H7 (cell line): ENCODE measurements at places on chromosomes 6 and 20. TPM values are rescaled to one million over a fixed set of nuclear protein-coding genes. Genes with fewer than 3 reads are reported as not detected.

Gene ANKRD66
- not detected in 2 replicates for total RNA-seq

Gene TOMM6
- total RNA-seq = 81.3 and 84.2 TPM in 2 replicates

Gene AKAP7
- 3.9 and 7.4 TPM in 2 replicates for total RNA-seq

Gene C4B
- 1.1 and 1.9 TPM in 2 replicates for total RNA-seq

Gene PTCRA
- not detected in 2 replicates for total RNA-seq

Gene BHLHE23
- 2.1 TPM in 2 replicates for total RNA-seq

Gene RAET1L
- not detected in 2 replicates for total RNA-seq

Gene OOEP
- not detected in 2 replicates for total RNA-seq

Gene PLCB1
- total RNA-seq = 5.8 and 13.3 TPM in 2 replicates

Gene C20orf96
- total RNA-seq = 1.7 and 2.1 TPM in 2 replicates

- DNase-seq = no peak
Observed at GRCh38 chr6:558959-559358, 97.9 kb downstream of the HUS1B start.

DNA sequence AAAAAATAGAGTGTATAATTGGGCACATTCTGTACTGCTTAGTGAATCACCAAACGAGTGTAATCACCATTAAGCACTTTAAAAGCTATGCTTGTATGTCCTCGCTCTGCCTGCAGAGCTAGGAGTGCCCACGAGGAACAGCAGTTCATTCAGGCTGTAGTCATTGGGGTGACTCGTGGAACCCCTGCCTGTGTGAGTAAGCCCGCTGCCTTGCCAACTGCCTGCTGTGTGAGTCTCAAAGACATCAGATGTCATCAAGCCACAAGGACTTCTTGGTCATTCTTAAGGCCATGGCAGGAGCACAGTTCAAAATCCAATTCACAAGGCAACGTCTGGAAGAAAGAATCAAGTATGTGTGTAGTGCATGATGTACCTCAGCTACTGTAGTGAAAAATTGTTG lies 60.4 kb downstream of the FOXO3 start:
- no peak for DNase-seq

- DNase-seq = no peak
Observed at GRCh38 chr6:148240861-148241477, 101.7 kb upstream of the SASH1 start.

DNA sequence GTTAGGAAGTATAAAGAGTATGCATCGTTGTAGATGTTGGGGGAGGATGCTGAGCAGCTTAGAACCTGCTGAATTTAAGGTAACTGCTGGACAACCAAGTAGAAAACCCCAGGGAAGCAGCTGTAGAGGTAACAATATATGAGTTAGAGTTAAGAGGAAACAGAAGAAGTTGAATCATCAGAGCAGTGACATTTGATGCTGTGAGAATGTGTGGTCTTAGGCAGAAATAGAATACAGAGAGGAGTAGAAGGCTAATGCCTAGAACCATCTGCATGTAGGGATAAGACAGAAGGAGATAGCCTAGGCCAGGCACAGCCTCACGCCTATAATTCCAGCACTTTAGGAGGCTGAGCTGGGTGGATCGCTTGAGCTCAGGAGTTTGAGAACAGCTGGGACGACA lies 22.6 kb upstream of the DYNLRB1 start:
- no peak for DNase-seq

- DNase-seq = no peak
Observed at GRCh38 chr6:84220809-84221409, 6.5 kb downstream of the CEP162 start.

- no peak for DNase-seq
Observed at GRCh38 chr6:15313367-15313766, 67.5 kb downstream of the JARID2 start.

DNA sequence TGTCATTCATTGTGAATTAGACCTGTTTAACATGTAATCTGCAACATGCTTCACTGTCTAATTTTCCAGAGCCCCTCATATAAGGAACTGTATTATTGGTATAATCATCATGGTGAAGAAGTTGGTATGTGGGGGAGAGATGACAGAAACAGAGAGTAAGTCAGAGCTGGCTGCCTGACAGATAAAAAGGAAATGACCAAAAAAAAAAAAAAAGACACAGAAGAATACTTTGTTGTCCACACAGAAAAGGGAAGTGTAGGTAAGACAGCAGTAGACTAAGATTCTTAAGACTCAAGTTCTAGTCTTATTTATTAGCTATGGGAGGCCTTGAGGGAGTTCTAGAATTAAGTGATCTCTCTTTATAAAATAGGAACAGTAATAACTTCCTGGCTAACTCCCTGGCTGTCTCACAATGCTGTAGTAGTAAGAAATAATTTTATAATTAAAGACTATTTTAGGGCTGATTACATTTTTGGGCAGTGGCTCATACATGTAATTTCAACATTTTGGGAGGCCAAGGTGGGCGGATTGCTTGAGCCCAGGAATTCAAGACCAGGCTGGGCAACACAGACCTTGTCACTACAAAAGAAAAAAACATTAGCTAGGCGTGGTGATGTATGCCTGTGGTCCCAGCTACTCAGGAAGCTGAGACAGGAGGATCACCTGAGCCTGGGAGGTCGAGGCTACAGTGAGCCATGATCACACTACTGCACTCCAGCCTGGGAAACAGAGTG lies 102.5 kb downstream of the PRL start:
- no peak for DNase-seq

- DNase-seq = no peak
Observed at GRCh38 chr6:131900231-131900630, 50.9 kb downstream of the CCN2 start.

DNA sequence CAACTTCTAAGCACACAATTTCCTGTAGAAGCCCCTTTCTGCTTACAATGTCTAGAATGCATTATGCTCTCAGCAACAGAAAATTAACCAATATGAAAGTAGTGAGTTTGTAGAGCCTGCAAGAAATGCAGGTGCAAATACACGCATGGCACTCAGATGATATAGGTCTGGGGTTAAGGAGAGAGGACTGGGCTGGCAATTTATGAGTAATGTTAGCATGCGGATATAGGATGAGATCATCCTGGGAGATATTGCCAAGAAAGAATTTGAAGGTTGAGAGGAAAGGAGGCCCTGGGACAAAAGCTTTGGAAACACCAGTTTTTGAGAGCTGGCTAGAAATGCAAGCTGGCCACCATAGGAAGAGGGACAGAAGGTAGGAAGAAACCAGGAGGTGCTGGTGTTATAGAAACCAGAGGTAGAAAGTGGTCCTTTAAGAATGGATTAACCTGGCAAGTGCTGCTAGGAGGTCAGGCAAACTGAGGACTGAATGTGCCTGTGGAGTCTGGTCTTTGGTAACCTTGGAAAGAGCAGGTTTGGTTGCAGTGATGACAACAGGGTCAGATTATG lies 183.2 kb upstream of the MYLIP start:
- no peak for DNase-seq

DNA sequence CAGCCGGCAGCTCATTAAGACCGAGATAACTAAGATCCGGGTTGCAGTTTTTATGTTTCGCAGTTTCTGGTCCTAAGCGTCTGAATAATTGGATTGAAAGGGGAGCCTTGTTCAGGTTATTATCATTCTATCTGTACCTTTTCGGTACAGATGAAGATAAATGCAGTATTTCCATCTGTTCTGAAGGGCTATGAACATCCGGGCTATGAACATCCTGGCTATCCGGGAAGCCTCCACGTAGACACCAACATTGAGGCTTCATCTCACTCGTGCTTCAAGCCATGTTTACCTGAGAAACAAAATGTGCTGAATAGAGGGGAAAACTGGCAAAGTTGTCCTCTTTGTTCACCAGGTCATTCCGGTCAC lies 399 bp upstream of the REPS1 start:
- DNase-seq = no peak

GRCh38 chr6:144690133-144690532 lies 405.0 kb downstream of the UTRN start:
- no peak for DNase-seq

- no peak for DNase-seq
Observed at GRCh38 chr20:63425846-63426485, 46.5 kb downstream of the KCNQ2 start.

- DNase-seq = no peak
Observed at GRCh38 chr6:35610830-35611229, 77.9 kb downstream of the FKBP5 start.

DNA sequence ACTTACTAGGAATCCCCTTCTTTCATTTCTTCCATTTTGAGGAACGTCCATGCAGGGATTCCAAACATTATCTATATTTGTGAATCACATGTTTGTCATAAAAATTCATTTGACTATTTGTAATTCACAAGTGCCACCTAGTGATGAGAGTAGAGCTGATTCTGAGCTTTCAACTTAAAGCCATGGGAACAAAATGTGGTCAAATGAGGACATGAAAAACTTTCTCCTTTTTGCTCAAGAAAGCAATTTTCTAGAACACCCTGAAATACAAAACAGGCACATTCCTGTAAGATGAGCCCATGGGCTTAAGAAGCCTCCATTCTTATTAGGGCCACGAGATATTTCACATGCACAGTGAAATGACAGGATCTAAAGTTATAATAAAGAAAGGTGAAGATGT lies 12.3 kb downstream of the MAP3K7 start:
- no peak for DNase-seq

GRCh38 chr6:22313796-22314195 lies 17.0 kb upstream of the PRL start:
- no peak for DNase-seq

- DNase-seq = peak; percentile 30
Observed at GRCh38 chr6:33280539-33280938, 3.6 kb downstream of the B3GALT4 start.

DNA sequence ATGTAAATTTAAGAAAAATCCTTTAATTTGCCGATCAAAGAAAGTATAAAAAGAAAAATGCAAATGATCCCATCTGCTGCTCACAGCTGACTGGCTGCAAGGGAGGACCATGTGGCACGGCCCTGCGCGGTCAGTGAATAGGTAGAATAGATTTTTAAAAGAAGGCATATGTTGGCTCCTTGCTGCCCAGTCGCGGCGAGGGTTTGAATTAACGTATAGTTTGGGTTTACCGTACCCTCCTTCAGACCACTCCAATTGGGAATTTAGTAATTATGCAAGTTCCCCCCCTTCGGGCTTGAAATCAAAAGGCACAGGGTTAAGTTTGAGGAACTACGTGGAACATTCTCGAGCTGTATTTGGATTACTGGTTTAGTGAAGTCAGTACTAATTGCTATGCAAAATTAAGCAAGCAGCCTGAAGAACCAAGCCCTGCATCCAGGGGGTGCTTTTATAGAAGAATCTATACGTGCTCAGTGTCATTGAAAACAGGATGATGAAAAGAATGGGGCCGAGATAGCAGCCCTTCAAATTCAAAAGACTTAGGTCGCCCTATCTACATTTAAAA lies 1.1 kb upstream of the BEND3 start:
- peak; percentile 79 for DNase-seq

- DNase-seq = peak; percentile 57
Observed at GRCh38 chr6:35972471-35973367, 51.7 kb downstream of the SLC26A8 start.

GRCh38 chr20:62516338-62516737 lies 40.5 kb upstream of the GATA5 start:
- DNase-seq = peak; percentile 86

DNA sequence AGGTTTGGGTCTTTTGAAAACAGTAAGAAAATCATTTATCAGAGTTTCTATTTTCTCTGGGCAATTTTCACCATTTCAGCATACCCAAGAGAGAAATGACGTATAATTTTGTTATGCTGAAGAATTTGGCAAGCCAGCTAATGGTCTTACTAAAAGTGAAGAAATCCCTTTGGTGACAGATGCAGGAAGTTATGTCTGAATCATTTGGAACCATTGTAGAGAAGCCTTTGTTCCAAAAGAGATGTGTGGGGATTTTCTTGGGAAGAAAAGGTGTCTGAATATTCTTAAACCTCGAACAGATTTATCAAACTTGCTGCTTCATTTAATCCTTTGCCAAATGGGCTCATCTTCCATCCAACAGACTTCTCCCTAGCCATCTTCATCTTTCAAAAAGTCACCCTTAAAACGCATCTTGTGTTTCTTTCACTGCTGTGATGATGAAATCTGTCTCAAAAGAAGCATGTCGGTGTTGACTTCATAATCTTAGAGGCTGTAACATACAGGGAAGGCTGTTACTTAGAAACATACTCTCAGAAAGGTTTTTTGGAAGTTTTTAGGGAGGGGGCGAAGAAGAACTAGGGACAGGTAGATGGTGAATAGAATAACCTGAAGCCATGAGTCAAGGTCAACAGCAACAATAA lies 39.5 kb downstream of the CITED2 start:
- DNase-seq = no peak

GRCh38 chr20:56702931-56703840 lies 74.1 kb downstream of the TFAP2C start:
- DNase-seq = no peak

GRCh38 chr6:159109391-159109790 lies 59.8 kb upstream of the FNDC1 start:
- no peak for DNase-seq

DNA sequence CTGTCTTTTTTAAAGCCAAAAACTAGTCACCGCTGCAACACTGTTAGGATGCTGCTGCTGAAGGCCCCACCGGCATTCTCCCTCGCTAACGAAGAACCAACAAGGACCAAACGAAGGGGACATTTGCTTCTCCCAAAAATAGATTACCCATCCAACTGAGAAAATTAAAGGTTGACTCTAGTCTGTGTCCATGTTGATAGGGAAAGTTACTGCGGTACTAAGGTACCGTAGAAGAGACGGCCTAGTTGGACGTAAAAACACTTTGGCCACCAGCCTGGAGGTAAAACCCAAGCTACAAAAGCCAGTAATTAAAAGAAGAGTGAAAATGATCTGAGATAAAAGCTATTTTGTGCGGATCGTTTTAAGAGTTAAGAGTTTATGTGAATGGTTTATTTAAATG lies 11.8 kb upstream of the FOXF2 start:
- peak; percentile 41 for DNase-seq

- no peak for DNase-seq
Observed at GRCh38 chr6:37630281-37630799, 67.3 kb downstream of the MDGA1 start.

DNA sequence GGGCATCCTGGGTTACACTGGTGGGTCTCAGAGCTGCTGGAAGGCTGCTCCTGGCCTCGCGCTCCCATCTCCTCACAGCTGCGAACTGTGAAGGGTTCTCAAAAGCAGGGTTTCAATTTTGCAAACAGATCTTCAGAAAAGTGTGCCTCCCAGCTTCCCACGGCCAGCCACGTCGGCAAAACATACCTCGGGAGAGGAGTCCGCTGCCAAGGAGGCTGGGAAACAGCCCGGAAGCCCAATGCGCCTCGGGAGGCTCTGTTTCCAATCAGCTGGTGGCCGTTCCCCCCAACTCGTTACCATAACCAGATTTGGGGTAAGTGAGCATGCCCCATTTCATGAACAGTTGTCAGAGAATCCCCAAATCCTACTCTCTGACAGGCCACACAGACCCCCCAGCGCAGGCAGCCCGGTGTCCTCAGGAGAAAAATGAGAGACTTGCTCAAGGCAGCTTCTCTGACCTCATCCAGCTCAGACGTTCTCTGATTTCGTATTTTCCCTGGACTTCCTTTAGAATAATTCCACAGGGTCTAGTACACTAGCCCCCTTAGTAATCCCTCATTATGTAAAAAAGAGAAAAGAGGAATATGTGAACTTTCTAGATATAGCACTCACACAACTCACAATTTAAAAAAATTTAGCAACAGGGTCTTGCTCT lies 98.4 kb downstream of the SNX5 start:
- no peak for DNase-seq
